ENCODE measurements at places on chromosomes 1 and 21.

GRCh38 chr1:14896381-14897079 lies 257.0 kb upstream of the TMEM51 start:
- DNase-seq: no peak

DNA sequence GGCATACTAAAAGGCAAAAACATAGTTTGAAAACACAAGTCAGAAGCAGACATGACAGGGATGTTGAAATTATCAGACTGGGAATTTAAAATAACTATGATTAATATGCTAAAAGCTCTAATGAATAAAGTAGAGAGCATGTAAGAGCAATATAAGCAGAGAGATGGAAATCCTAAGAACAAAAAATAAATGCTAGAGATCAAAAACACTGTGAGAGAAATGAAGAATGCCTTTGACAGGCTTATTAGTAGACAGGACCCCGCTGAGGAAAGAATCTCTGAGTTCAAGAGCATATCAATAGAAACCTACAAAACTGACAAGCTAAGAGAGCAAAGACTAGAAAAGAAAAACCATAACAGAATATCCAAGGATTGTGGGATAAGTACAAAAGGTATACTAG lies 93.9 kb downstream of the MPZL1 start:
- no peak for DNase-seq

GRCh38 chr1:48120621-48121020 lies 101.9 kb upstream of the SLC5A9 start:
- no peak for DNase-seq

GRCh38 chr1:92797961-92798360 lies 13.1 kb upstream of the EVI5 start:
- DNase-seq: no peak

GRCh38 chr1:84835169-84835568 lies 57.8 kb downstream of the LPAR3 start:
- DNase-seq: no peak

DNA sequence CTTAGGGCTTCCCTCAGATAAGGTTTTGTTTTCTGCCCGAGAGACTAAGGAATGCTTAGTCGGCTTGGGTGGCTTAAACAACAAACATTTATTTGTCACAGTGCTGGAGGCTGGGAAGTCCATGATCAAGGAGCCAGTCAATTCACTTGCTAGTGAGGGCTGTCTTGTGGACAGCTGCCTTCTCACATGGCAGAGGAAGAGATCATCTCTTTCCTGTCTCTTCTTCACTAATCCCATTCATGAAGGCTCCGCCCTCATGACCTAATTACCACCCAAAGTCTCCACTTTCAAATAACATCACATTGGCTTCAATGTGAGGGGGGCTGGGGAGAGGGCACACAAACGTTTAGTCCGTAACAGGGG lies 50.5 kb upstream of the IL12RB2 start:
- peak; percentile 71 for DNase-seq

DNA sequence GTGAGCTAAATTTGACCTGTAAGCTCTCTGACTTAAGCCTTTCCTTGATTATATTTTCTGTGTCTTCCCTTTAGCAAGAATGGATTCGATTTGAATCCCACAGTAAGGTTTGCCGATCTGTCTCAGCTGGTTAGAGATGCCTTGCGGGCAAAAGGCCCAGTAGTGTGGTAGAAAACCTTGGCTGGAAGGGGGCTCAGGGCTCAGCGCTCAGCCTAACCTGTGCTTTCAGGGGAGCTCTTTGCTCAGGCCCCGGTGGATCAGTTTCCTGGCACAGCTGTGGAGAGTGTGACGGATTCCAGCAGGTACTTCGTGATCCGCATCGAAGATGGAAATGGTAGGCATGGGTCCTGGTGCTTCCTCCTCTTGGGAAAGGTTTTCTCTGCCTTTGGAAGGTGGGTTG lies 7.1 kb downstream of the NECAP2 start:
- DNase-seq: no peak

DNA sequence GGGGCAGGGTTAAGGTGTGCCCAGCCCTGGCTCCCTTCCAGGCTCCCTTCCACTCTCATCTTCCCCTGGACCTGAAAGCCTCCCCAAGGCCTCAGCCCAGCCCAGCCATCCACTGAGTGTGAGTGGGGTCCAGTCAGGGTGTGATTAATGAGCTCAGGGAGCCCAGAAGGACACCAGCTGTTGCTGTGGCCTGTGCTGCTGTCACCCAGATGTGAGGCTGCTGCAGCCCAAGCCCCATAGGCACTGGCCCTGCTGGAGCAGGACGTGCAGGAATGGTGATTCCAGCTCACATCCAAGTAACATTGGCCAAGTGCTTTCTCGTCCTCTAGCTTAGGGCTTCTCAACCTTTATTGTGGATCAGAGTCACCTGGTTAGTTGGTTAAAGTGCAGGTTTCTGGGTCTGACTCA lies 77.6 kb downstream of the EPHB2 start:
- DNase-seq: peak; percentile 39

DNA sequence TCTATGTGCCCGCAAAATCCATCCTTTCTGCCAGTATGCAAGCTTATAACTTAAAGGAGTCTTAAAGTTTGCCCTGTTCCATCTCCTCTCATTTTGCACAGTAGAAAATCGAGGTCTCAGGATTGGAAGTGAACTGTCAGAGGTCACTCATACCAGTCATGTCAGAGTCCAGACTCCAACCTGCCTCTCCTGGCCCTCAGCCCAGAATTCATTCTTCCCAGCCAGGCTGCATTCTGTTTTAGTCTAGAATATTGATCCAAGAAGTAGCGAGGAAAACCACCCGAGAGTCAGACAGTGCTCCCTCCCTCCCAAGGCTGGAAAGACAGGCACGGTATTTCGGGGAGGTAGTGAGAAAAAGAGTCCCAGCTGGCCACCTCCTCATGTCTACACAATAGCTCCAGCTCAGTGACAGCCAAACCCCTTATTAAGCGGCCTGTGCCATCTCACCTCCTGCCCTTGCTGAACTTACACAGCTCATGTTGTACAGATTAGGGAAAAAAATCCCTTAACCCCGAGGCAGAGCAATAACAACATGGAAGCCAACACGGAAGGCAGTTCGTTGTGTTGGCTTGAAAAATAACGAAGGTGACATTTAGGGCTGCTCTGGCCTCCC lies 89.4 kb downstream of the OMA1 start:
- no peak for DNase-seq

- DNase-seq: no peak
Measured at GRCh38 chr1:2454227-2454626, 21.9 kb upstream of the PLCH2 start.

DNA sequence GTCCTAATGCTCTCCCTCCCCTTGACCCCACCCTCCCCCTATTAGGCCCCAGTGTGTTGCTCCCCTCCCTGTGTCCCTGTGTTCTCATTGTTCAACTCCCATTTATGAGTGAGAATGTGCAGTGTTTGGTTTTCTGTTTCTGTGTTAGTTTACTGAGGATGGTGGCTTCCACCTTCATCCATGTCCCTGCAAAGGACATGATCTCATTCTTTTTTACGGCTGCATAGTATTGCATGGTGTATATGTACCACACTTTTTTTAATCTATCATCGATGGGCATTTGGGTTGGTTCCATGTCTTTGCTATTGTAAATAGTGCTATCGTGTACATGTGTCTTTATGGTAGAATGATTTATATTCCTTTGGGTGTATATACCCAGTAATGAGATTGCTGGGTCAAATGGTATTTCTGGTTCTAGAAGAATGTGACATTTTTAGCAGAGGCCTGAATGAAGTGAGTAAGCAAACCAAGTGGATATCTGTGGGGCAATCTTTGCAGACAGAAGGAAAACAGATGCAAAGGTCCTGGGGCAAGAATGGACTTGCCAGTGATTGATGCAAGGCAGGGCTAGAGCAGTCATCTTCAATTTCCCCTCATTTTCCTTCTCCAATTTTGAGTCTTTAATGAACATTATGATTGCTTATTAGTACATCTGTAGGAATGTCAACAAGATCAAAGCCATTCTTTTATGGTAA lies 50.2 kb downstream of the UBE4B start:
- DNase-seq: no peak

DNA sequence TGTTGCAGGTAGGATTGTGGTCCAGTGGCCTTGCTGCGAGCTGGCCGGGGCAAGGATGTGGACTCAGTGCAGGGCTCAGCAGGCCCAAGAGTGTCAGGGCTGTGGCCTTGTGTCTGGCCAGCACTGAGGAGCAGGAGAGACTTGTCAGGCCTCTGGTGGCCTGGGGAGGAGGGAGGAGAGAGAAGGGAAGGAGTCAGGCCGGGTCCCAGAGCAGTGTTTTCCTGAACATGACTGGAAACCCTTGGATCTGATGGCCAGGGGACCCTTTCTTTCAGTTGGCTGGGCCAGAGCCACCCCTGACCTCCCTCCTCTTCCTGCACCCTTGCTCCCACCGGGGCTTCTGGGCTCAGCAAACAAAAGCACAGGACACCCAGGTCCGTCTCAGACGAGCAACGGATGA lies 5.1 kb downstream of the IBA57 start:
- no peak for DNase-seq

- peak; percentile 83 for DNase-seq
Measured at GRCh38 chr1:153483776-153484175, 23.3 kb upstream of the S100A7 start.

- DNase-seq: no peak
Measured at GRCh38 chr1:68074472-68074871, 24.0 kb upstream of the DIRAS3 start.

- DNase-seq: peak; percentile 95
Measured at GRCh38 chr1:212938846-212939245, 11.5 kb upstream of the VASH2 start.

GRCh38 chr1:97467445-97467844 lies 453.4 kb downstream of the DPYD start:
- DNase-seq: no peak

DNA sequence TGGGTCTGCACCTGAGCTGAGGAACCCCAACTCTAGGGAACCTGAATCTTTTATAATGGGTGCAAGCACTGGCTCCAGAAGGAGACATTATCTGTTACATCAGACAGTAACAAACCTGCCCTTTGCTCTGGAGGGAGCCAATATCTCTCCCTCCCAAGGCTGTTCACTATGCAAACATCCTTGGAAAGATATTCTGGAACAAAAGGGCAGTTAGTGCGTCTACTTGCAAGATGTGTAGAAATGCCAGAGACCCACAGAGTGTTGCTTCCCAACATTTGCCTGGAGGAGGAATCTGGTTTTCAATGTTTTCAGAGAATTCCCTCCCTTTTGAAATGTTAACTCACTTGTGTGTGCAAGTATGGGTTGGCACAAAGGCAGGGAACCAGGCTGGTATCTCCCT lies 31.9 kb downstream of the UMODL1 start:
- DNase-seq: no peak

- no peak for DNase-seq
Measured at GRCh38 chr1:83704350-83704749, 294.6 kb downstream of the TTLL7 start.

DNA sequence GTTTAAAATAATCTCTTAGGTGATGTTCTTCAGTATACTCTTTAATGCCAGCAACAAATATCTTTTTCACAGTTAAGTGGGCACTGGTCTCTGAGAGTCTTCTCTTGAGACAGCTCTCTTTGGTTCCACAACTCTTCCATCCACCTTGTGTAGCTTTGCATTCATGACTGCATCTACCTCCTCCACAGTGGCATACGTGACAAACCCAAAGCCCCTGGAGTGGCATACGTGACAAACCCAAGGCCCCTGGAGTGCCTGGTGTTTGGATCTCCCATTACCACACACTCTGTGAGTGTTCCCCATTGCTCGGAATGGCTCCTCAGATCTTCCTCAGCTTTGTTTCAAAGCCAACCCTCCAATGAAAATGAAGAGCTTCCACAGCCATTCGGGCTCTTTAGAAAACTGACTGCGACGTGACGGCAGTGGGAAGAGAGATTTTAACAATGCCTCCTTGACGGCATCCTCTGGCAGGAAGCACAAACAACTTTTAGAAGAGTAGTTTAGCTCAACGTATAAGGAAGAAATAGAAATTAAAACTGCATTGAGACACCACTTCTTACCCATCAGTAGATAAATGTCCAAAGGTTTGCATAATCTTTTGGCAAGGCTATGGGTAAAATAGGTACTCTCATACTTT lies 45.8 kb downstream of the SLC30A7 start:
- DNase-seq: no peak

Data from NCI-H82 (cell line).